ENCODE measurements at places on chromosomes 7 and 10.

DNA sequence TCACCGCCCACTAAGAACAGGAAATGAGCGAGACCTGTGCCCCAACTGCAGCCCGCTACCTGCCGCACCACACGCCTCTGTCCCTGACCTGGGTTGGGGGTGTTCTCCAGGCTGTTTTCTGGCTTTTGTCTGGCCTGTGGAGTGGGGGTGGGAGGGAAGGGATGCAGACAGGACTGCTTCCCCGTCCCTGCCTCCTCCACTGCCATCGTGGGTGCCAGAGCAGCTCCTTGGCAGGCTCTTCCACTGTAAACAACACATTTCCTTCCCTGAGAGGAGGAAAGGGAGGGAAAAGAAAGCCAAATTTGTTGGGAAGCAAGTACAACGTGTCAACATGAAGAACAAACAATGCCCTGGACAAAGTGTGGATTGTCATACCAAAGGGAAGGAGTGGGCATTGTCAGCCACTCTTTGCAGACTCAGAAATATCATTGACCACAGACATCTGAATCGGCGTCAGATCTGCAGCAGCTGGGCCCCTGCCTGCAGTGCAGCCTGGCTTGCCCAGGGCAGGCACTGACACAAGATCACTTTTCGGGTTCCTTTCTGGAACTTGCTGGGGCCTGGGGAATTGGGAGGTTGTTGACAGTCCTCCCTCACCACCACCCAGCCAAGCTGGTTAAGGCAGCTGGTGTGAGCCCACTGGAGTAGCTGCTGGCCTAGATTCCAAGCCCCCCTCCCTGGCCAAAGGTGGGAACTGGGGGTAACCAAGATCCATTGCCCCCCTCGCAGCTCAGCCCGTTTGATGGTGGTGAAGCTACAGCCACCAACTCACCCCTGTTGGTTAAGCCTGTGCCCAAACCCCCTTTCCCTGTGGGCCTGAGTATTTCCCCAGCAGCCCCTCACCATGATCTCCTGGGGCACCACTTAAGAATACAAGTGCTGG is 22.6 kb upstream of the TRIM8 start:
- no peak for DNase-seq

- no peak for DNase-seq
These were observed 135.8 kb upstream of the TMEM72 start for GRCh38 chr10:44775402-44775741.

DNA sequence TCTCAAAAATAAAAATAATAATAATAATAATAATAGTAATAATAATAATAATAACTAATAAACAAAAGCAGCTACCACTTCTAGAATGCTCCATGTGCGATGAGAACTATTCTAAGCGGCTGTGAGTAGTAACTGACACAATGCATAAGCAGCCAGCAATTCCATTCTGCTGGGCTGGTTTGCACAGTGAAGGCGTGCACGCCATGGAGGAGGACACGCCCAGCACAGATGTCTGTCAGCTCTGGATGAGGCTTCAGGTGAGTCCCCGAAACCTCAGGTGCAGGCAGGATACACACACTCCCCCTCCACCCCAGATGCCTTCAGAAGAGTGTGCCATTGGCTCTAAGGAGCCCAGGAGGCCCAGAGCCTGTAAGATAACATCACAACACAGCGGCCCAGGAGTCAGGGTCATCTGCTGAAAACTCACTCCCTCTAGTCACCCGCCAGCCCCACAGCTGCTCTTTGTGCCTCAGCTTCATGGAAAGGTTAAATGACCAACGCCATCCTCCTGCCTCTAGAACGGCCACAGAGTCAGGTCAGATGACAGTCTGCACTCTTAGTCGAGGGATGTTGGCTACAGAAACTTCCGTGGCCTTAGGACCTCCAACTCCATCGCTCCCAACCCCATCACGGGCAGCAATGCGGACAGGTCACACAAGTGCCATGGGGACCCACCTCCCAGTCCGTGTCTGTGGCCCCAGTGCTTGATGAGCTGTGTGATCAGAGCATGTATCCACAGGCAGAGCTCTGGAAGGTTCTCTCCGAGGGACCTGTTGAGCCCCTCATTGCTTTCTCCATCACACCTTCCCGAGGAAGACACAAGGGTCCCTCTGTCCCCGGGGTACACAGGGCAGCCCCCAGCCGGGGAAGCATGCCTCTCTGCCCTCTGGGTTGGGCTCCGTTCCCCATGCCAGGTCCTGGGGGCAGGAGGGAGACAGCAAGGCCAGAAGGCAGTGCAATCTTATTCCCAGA is 103.9 kb downstream of the CTBP2 start:
- no peak for DNase-seq

DNA sequence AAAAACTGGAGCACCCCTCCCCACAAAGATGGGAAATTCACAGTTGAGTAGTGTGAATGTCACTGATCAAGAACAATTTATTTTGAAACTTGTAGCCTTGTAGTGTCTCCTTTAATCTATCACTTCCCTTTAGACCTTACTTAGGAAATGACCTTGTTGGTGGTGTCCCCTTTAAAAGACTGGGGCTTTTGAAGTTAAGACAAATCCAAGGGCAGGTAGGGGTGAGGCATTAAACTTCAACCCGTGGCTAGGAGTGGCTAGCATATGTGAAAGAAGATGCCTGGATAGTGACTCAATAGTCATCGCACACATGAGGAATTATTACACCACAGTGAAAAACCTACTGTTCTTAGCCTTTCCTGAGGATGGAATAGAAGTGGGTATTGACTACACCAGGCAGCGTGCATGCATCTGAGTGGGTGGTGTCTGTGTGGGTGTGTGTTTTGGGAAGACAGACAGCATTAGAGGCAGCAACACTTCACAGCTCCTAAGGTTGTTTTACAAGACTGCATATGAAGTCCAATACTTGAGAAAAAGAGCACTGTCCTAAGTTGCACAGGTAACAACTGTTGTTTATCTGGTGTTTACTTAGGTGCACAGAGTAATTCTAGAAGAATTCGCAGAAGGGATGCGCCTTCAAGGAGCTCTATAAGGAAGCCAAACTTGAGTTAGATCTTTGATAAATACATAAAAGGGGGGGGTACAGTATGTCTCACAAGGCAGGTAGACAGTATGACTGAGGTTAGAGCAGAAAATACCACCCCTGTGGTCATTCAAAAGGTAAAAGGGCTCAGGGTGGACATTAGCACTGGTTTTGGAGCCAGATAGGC is 32.9 kb downstream of the ABLIM1 start:
- DNase-seq: no peak

DNA sequence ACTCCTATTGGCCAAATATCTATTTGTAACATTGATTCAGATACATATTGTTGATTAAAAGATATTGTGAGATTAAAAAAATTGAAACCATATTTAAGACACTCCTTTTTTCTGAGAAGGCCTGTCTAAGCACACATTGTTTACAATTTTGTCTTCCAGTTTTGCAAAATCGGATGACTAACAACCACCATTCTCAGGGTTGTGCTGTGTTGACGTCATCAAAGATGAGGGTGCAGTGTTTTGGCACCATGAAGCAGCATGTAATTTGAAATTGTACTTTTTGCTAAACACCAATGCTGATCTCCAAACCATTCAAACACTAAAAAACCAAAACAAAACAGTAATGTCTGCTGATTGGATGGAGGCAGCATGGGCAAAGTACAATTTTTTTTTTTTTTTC is 7.4 kb downstream of the CREB5 start:
- no peak for DNase-seq

- no peak for DNase-seq
These were observed 21.6 kb downstream of the AHR start for GRCh38 chr7:17320102-17320497.

DNA sequence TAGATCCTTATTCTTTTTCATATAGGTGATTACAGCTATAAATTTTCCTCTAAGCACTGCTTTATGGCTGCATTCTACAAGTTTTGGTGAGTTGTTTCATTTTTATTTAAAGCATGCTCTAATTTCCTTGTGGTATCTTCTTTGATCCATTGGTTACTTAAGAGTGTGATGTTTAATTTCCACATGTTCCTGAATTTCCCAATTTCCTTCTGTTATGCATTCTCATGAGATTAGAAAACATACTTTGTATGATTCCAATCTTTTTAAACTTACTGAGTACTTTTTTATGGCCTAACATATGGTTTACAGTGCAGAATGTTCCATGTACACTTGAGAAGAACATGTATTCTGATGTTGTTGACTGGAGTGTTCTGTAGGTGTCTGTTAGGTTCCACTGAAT is 53.4 kb downstream of the MYL10 start:
- DNase-seq: no peak
